NCI-H526 (cell line): ENCODE measurements at places on chromosomes 4 and X.

DNA sequence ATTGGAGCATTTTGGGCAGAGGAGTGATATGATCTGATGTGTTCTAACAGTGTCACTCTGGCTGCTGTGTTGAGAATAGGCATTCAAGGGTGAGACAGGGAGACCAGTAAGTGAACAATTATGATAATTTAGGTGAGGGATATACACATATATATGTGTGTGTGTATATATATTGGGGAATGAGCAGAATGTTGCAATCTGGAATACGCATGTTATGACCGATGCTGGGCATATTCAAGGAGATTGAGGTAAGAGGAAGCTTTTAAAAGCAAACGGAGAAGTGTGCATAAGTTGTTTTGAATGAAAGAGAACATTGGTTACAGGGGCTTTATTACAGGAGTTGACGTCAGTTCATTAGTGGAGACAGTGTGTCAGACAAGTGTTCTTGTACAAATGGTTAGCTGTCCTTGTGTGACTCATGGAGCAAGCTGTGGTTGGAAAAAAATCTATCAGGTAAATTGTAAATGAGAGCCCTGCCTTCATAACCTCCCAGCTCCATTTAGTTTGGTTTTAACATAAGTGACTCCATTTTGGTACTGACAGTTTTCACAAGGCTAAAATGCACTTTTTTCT, 442.5 kb upstream of the LCORL start:
- no peak for DNase-seq

DNA sequence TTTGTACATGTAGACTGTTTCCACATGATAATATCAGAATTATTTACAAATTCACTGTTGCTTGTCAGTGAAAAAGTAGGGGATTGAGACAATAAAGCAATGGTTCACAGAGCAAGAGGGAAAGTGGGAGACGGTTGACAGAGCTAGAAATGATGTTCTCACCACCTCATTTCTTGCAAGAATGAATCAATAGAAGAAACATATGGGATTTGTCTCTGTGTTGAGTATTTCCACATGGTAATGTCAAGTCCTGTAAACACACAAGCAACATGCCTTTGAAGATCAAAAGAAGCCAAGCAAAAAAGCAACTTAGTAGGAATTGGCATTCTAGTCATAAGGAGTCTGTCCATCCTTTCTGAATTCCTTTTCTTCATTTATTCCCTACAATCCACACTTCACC, 1806.6 kb upstream of the AGA start:
- DNase-seq, result no peak

GRCh38 chr4:99329876-99330275, 8.7 kb upstream of the ADH1B start:
- DNase-seq, result no peak

- no peak for DNase-seq
Measured at GRCh38 chr4:137754652-137755471, 222.6 kb upstream of the PCDH18 start.

DNA sequence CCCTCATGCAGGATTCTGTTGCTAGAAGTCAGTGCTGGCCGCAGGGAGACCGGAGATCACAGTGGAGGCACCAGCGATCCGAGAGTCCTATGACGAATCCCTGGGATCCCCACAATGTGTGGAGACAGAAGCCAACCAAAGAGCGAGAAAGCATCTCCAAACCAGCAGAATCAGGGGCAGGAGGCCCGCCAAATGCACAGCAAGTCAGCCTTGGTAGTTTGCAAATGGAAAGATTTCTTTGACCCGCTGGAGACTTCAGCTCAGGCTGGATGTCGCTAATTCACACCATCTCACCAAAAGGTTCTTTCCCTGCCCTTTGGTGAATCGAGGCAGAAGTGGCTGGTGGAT, 505 bp upstream of the PKD2 start:
- DNase-seq, result no peak

GRCh38 chrX:130378024-130378669, 7.3 kb downstream of the GPR119 start:
- DNase-seq, result no peak

DNA sequence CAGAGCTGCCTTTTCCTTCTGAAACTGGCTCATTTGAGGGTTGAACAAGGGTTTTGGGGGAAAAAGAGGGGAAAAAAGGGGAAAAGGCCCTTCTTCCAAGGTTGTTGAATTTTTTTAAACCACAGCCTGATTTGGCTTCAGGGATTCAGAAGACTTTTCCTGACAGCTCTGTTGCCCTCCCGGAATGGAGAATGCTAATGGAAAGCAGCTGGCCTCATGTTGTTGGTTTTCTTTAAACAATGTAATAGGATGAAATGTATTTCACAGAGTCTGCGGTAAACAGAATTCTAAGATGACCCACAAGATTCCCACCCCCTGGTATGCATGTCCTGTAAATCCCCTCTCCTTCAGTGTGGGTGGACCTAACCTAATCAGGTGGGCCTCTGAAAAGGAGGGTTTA, 3.3 kb upstream of the KIAA1210 start:
- no peak for DNase-seq

- DNase-seq, result no peak
Measured at GRCh38 chr4:139857021-139857420, 191.4 kb downstream of the MGST2 start.
